ENCODE measurements at places on chromosomes 1 and 21. TPM values are rescaled to one million over a fixed set of nuclear protein-coding genes. Genes with fewer than 3 reads are reported as not detected.

GRCh38 chr1:83083589-83084224 lies 915.2 kb downstream of the TTLL7 start:
- DNase-seq: no peak
- H3K4me3 ChIP-seq: no peak overlapping the region
- no peaks in the 10 kb centered on the region for H3K27me3 ChIP-seq
- H3K27ac ChIP-seq: no peak overlapping the region

GRCh38 chr1:84687714-84688462 lies 2.4 kb downstream of the SSX2IP start:
- H3K27ac ChIP-seq: peak overlapping the region; percentile 92
- peaks cover 43% of the 10 kb centered on the region for H3K4me1 ChIP-seq
- H3K27me3 ChIP-seq: no peaks in the 10 kb centered on the region
- H3K4me3 ChIP-seq: peak overlapping the region; percentile 76
- peaks cover 24% of the 10 kb centered on the region for H3K36me3 ChIP-seq

The PLA2G2C gene
- 0.13 TPM for total RNA-seq

The SYT6 gene
- total RNA-seq: not detected

DNA sequence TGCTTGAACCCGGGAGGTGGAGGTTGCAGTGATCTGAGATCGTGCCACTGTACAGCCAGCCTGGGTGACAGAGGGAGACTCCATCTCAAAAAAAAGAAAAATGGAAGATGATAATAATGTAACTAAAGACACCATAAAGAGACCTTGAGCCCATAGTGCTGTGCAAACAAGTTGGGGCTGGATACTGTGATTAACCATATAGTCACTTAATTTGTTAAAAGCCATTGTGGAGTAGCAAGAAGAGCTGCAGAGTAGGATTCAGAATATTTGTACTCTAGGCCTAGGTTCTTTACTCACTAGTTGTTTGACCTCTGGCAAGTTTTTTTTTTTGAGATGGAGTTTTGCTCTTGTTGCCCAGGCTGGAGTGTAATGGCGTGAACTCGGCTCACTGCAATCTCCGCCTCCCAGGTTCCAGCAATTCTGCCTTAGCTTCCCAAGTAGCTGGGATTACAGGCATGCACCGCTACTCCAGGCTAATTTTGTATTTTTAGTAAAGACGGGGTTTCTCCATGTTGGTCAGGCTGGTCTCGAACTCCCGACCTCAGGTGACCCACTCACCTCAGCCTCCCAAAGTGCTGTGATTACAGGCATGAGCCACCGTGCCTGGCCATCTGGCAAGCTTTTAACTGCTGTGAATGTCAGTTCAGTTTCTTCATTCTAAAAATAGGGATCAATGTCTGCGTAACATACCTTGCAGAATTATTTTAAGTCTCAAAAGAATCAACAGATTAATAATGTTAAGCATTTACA lies 12.8 kb downstream of the CAP1 start:
- peaks cover 41% of the 10 kb centered on the region for H3K4me1 ChIP-seq
- peak overlapping the region; percentile 29 for H3K27ac ChIP-seq
- no peak overlapping the region for H3K4me3 ChIP-seq
- H3K27me3 ChIP-seq: no peaks in the 10 kb centered on the region
- DNase-seq: no peak

The PLD5 gene
- total RNA-seq: not detected
